ENCODE measurements at places on chromosomes 3 and 15.

GRCh38 chr3:147218965-147219364, 187.4 kb downstream of the ZIC4 start:
- no peak for DNase-seq

GRCh38 chr15:66573719-66574595, 8.2 kb upstream of the LCTL start:
- DNase-seq = no peak

GRCh38 chr3:146594843-146595482, 10.2 kb downstream of the PLSCR5 start:
- DNase-seq = peak; percentile 33

DNA sequence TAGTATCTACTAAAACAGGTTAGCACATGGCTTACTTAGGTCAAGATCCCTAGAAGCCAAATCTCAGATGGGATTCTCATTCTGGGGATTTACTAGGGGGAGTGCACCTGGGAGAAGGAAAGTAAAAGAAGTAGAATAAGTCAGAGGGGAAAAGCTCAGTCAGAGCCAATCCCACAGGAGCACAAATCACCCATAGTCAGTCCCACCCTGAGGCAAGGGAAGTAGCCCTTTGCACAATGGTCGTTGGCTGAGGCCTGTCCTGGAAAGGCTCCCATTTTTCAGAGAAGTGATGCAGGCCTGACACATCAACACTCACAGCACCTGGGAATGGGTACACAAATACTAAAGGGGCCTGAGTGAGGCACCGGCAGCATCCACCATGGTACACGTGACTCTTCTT, 39.8 kb downstream of the SST start:
- DNase-seq = no peak

DNA sequence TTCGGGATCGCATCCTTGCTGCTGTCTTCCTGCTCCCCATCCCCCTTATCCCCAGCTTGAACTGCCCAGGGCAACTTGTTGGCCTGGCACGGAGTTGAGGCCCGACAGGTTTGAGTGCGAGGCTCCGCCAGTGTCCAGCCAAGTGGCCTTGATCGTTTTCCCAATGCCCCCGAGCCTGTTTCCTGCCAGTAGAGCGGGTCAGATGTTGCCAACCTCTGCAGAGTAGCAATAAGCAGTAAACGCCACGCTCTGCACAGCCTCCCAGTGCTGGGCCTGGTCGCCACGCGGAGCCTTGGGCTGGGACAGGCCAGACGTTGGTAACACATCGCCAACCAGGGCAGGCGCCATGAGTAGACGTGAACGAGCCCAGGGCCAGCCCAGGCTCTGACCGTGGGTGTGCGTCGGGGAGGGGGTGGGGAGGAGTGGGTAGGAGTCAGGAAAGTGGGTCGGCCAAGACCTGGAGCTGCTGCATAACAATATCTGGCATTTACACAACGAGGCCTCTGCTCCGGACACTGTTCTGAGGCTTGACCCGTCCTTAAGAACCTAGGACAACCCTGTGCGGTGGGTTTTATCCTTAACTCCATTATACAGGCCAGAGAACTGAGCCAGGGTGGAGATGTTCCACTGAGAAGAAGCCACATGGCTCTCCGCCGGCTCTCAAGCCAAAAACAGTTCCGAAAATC, 444 bp upstream of the ABHD14A start:
- DNase-seq = no peak
